ENCODE measurements at places on chromosomes 1 and 21.

- peak; percentile 49 for DNase-seq
These were observed 53.2 kb upstream of the TMEM51 start for GRCh38 chr1:15100121-15100879.

- DNase-seq = no peak
These were observed 14.3 kb downstream of the PLEKHA6 start for GRCh38 chr1:204345438-204345841.

DNA sequence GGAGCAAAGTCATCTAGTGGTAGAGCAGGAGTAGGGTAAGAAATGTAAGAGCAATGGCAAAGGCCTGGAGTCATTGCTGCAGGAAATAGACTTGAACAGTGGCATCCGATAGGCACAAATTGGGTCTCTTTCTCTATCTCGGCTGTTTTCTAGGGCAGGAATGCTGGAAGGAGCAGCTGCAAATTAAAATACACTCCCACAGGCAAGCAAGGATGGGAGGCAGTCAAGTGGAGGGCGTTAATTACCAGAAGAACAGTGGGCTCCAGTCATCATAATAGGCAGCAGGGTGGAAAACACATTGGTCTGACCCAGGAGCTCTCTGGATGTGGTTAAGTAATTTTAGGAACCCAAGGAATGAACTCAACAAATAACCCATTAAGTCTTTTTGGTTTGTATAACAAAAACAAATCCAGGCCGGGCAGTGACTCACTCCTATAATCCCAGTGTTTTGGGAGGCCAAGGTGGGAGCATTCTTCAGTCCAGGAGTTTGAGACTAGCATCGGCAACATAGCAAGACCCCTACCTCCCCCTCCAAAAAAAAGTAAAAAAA, 7.8 kb upstream of the TDRD5 start:
- no peak for DNase-seq

- DNase-seq = no peak
These were observed 1681.0 kb downstream of the NCAM2 start for GRCh38 chr21:22679207-22679606.

- DNase-seq = no peak
These were observed 8.8 kb downstream of the IFNGR2 start for GRCh38 chr21:33411949-33412430.

- peak; percentile 59 for DNase-seq
These were observed 44.8 kb downstream of the PCNT start for GRCh38 chr21:46368533-46369285.

GRCh38 chr1:211741788-211742187, 66.4 kb upstream of the NEK2 start:
- DNase-seq = no peak

DNA sequence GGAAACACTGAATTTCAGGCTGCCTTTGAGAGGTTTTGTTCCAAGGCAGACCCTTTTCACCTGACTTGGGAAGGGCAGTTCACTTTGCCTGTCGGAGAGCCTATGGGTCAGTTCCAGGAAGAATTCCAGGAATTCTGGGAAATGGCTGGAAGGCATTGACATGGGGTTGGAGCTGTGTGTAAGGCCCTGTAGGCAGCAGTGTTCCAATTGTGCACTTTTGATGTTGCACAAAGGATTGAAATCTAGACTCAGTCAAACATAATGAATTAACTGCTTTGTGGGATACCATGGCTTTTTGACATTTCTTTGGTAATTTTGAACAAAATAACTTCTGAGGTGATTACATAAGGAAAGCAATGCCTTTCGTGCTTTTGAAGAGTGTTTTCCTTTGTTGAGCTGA, 184.6 kb downstream of the SDCCAG8 start:
- no peak for DNase-seq

GRCh38 chr1:26797627-26798026, 9.9 kb downstream of the PIGV start:
- no peak for DNase-seq

DNA sequence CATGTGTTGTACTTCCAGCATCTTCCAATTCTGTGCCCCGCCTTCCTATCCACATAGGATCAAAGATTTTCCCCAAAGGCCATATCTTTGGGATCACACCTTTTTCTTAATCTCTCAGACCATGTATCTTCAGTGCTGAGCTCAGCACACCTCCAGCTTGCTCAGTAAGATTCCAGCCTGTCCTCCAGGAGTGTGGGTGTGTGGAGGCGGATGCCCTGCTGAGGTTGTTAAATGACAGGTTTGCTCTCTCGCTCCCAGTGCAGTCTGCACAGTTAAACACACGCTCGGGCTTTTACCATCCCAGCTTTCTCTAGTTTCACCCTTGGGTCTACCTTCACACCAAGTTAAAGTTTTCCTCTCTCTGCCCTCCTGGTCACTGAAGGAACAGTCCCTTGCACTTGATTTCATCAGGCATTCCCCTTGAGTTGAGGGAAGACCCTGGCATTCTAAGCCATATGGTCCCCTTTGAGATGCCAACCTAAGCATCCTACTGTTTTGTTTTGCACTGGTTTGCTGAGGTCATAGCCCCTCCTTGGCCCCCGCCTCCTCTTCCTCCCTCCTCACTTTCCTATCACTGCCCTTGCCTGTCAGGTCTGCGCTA, 13.7 kb downstream of the MYOG start:
- no peak for DNase-seq

DNA sequence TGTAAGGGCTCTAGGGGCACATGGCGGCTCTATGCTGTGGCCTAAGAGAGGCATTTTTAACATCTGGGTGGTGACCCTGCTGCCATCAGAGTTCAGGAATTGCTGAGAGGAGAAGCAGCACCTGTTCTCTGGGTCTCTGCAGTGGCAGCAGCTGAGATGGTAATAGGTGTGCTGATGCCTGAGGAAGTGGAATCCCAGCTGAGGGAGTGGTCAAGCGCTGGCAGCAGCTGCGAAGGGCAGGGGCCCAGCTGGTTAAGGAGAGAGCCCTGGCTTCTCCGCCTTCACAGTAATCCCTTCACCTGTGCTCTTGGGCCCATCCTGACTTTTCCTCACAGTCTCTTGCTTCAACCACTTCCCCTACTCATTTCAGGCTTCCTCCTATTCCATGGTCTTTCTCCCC, 39.8 kb downstream of the GJA5 start:
- DNase-seq = no peak

DNA sequence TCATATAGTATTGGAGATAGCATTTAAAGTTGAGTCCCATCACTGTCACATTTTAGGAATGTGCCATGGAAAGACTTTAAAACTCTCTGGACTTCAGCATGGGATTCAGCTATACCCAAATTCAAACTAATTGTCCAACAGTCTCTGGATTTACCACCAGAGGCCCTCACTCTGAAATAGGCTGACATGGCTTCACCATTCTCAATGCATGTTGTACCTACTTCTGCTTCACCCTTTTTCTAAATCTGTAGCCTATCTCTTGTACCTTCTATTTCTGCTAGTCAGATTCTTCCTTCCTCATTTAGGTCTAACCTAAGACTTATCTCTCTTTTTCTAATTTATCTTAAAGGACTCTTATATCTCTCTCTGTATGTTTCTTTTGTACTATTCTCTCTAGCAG, 512.7 kb upstream of the ZRANB2 start:
- no peak for DNase-seq

DNA sequence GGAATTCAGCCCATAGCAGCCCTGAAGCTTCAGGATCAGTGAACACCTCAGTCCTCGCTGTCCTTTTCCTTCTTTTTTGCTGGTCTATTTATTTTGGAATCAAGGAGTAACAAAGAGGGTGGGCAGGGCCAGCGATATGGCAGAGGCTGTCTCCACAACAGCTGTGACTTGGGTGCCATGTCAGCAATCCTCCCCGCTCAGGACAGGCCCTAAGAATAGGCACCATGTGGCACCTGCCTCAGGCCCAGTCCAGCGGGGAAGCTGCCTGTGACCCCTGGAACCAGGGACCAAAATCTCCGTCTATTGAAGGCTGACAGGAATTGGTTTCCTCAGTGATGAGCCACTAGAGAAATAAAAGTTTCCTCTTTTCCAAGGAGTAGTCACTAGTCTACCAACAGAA, 58.6 kb upstream of the TNR start:
- no peak for DNase-seq

DNA sequence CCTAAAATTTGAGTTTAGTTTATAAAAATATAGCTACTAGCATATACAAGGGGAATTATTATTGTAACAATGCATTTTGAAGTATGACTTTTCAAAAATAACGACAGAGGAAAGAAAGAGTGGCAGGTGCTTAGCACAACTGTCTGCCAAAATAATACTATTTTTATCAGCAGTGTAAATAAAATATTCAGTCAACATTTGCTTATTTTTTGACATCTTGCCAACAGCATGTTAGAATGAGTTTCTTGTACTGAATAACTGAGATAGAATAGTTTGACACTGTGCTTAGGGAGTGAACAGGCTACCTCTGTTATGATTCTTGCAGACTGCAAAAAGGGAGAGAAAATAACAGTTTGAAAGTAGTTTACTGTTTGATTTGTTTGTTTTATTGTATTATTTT, 909.8 kb downstream of the BRINP3 start:
- DNase-seq = no peak

GRCh38 chr21:16488042-16488441, 758.3 kb downstream of the USP25 start:
- DNase-seq = no peak

GRCh38 chr1:99749504-99750347, 16.7 kb downstream of the FRRS1 start:
- no peak for DNase-seq

Measured in effector memory CD8-positive, alpha-beta T cell (primary cell).